Naive thymus-derived CD4-positive, alpha-beta T cell (primary cell): ENCODE measurements at places on chromosomes 11 and 22. TPM values are rescaled to one million over a fixed set of nuclear protein-coding genes. Genes with fewer than 3 reads are reported as not detected.
A peak's percentile ranks its signal among the peaks of the same experiment; 100 is the strongest.

The C22orf15 gene
- total RNA-seq, result 1.2 TPM

The KCNE3 gene
- 0.27 TPM for total RNA-seq

The HORMAD2 gene
- 0.34 TPM for total RNA-seq

The C11orf86 gene
- total RNA-seq, result not detected

GRCh38 chr22:35114131-35114980, 48.4 kb downstream of the ISX start:
- H3K27me3 ChIP-seq, result no peaks in the 10 kb centered on the region
- H3K27ac ChIP-seq, result no peak overlapping the region
- no peak overlapping the region for H3K4me3 ChIP-seq
- no peaks in the 10 kb centered on the region for H3K36me3 ChIP-seq
- DNase-seq, result no peak

DNA sequence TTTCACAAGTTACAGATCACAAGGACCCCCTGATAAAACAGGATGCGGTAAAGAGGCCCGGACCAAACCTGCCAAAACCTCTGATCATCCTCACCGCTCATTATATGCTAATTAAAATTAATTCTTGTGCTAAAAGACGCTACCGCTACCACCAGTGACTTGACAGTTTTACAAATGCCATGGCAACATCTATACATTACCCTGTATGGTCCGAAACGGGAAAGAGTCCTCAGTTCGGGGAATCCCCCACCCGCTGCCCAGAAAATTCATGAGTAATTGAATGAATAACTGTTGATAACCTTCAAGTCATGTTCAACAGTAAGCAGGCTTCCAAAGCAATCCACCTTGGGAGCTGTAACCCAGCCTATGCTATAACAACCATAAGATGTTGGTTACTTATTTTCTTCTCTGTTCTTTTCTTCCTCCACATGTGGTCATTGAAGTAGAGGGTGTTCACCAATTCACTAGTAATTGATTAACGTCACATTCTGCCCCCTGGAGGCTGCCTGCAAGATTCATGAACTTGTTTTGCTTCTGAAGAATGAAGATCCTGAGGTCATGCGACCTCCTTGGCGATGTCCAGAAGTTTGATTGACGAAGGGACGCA, 20.6 kb downstream of the APOBEC3H start:
- peak; percentile 56 for DNase-seq
- H3K4me3 ChIP-seq, result no peak overlapping the region
- no peak overlapping the region for H3K27ac ChIP-seq
- H3K36me3 ChIP-seq, result no peaks in the 10 kb centered on the region

DNA sequence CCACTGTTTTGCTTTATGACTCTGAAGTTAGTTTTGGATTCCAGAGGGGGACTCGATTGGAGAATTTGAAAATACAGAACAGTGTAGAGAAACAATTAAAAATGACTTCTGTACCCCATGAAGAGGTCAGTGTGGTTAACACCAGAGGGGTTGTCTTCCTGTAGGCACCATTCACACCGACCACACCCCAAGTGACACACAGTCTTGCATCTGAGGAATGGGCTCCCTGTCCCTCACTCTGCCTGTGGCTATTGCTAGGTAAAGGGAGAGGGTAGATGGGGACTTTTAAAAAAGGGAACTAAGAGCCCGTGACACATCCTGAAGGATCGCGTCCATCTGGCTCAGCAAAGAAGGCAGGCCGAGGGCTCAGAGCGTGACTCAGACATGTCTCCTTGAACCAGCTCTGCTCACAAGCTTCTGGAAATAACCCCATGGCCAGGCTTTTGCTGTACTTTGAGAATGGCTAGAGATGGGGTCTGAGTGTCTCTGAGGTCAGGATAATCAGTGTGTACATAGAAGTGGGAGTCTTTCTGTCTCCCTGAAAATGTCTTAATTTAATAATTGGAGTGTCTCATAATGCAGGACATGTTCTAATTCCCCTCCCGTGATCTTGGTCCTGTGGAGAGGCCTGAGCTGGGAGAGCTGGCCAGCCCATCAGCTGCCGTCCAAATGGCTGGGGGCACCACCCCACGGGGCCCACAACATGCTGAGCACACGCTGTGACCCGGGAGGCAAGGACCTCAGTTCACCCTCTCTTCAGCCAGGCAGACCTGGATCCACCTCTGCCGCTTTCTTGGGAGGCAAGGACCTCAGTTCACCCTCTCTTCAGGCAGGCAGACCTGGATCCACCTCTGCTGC, 39.3 kb downstream of the SGSM1 start:
- H3K27me3 ChIP-seq, result no peaks in the 10 kb centered on the region
- no peak overlapping the region for H3K4me3 ChIP-seq
- no peak overlapping the region for H3K27ac ChIP-seq

GRCh38 chr22:50262460-50262911, 1.0 kb upstream of the MAPK12 start:
- peaks cover 4% of the 10 kb centered on the region for H3K27me3 ChIP-seq
- H3K4me1 ChIP-seq, result no peaks in the 10 kb centered on the region
- no peak overlapping the region for H3K4me3 ChIP-seq
- DNase-seq, result no peak
- no peaks in the 10 kb centered on the region for H3K36me3 ChIP-seq

DNA sequence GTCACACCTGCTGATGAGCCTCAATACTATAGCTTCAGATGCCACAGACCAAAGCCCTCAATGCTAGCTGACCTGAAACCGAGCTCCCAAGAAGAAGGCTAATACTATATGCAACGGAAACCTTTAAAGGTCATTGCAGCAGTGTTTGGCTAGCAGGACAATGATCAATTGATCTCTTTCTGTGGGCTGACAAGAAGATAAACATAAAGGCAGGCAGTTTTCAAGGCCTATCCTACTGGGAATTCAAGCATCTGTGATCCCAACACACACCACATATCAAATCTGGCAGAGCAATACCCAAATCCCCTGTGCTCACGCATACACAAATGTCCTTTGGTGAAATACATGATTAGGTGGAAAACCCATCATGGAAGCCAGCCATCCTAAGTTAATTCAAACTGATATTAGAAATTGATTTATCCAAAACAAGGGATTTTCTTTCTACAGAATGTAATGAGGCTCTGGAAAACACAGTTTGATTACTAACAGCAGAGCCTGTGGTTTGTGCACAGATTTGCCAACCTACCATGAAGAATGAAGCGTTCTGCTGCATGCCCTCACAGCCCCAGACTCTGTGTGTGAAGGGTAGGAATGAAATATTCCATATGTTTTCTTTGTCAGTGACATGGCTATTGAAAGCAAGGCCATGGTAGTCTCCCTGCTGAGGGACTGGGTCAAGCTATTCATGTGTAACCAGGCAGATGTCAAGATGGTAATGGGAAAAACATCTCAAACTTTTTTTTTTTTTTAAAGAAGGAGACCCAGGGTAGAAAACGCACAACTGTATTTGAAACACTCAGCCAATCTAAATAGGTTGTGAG, 12.2 kb downstream of the LGR4 start:
- no peak for DNase-seq
- H3K36me3 ChIP-seq, result no peaks in the 10 kb centered on the region
- H3K27ac ChIP-seq, result no peak overlapping the region
- no peaks in the 10 kb centered on the region for H3K27me3 ChIP-seq
- no peaks in the 10 kb centered on the region for H3K4me1 ChIP-seq
